Tibial artery (tissue), 4 donors: ENCODE measurements at places on chromosomes 1 and 21.

DNA sequence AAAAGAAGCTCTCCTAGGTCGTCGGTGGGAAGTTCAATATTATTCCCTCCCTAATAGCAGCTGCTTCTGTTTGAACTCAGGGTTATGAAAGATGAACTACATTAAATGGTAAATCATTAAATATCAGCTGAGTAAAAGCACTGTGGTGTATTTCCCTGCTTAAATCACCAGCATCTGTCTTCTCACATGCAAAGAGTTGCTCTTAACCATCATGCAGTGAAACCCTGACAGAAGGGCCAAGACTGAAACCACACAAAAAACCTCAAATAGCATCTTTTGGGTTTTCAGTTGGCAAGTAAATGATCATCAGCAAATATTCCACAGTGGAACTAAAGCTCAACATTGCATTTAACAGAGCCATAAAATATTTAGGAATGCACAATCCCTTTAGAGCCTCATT is 380.0 kb upstream of the ADGRL2 start:
- DNase-seq = no peak

DNA sequence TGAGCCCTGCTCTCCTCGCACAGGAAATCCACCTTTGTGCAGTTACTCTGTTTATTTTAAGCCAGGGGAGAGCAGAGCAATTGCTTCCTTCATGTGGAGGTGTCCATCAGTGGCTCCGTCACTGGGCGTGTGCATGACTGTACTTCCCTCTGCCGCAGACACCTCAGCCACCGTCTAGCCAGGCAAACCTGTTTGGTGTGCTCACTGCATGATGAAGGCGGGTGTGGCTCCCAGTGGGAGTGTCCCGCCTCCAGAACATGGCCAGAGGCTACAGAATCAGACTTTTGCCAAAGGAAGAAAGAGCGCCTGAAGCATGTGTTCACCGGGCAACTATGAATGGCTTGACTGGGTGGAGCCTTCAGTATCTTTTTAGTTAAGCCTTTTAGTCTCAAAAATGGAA is 26.1 kb upstream of the LAMC2 start:
- DNase-seq = no peak

GRCh38 chr1:201147396-201148015 is 6.8 kb downstream of the TMEM9 start:
- peak; percentile 32 for DNase-seq

GRCh38 chr1:61271412-61271789 is 189.0 kb downstream of the NFIA start:
- DNase-seq = no peak

DNA sequence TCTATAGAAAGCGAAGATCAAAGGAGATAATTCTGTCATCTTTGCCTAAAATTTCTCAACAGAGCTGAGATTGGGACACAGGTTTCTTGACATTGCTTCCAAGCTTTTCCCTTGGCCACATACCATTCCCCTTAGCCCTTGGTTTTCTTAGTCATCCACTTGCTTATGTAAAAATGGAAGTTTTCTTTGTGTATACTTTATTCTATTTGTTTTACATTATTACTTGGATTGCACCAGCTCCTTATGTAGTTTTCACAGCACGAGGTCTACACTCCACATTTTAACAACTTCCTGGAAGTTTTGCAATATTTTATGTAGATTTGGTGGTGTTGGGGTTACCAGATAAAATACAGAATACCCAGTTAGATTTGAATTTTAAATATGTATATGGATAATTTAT is 129.8 kb downstream of the PLA2G4A start:
- no peak for DNase-seq

DNA sequence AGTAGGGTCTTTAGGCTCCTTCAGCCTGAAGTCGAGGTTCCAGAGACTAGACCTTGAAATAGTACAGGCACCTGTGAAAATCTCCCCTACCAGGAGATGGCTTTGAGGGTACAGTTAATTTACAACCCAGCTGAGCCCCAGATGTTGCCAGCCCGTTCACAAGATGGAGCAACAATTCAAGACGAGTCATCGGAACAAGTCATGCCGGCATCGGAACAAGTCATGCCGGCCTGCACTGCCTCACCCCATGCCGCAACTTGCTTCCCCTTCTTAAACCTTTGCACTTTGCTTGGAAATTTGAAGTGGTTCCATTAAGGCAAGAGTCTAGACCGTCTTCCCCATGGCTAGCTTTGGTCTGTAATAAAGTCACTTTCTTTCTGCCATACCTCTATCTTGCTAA is 16.0 kb downstream of the HHAT start:
- no peak for DNase-seq

DNA sequence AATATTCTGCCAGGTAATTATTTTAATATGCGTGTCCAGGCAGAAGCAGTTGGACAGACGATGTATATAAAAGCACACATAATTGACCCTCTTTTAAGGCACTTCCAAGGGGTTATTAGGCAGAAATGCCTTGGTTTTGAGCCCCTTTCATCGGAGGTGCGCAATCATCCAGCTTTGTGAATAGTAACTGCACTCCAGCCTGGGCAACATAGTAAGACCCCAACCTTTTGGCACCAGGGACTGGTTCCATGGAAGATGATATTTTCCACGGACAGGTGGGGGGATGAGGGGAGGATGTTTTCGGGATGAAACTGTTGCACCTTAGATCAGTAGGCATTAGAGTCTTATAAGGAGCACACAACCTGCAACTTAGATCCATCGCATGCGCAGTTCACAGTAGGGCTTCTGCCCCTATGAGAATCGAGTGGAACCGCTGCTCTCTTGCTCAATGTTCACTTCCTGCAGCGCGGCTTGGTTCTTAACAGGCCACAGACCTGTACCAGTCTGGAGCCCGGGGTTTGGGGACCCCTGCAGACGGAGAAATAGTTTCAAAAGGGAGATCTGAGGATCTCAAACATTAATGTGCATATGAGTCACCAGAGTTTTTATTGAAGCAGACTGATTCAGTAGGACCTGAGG is 1.8 kb upstream of the MCOLN2 start:
- DNase-seq = no peak

DNA sequence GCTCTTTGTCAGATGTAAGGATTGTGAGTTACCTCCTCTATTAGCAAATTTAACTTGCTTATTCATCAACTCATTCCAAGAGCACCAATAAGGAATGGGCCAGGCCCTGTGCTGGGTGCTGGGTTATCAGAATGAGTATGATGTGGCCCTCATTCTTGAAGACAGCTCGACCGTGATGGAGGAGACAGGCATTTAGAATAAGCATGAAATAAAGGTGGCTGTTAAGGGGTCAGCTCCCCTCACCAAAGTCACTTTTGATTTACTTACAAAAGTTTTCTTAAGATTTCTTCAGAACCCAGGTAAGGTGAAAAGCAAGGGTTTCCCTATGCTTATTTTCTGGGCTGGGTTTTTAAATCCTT is 15.3 kb upstream of the PADI1 start:
- no peak for DNase-seq

- DNase-seq = no peak
These were observed 13.0 kb upstream of the COL18A1 start for GRCh38 chr21:45391743-45392572.

- no peak for DNase-seq
These were observed 55.3 kb downstream of the GIPC2 start for GRCh38 chr1:78101051-78101450.

DNA sequence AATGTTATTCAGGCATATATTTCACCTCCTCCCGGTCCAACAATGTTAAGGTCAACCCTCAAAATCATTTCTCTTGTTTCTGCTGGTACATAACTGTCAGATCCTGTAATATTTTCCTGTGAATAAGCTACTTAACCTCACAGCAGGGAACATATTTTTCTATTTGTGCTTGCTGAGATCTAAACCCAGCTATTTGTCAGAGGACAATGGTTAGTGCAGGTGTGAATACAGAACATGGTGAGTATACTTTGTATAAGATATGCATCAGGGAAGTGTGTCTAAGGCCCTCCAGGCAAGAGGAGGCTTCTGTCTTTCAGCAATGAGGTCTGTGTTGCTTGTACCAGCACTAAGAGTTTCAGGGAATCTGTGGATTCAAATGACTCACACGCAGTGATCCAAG is 970.6 kb downstream of the NCAM2 start:
- no peak for DNase-seq

DNA sequence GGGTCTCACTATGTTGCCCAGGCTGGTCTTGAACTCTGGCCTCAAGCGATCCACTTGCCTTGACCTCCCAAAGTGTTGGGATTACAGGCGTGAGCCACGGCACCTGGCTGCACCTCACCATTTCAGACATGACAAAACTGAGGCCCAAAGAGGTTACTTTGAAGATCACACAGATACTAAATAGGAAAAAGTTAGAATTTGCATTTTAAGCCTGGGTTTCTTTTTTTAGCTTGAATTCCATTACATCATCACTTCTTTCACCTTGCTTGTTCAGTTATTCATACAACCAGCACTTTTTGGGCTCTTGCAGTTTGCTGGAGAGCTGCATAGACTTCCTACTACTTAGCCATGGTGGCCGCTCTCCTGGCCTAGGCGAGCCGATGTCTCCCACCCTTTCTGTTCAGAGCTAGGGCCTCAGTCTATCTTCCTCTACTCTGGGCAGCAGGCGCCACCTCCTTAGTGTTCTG is 16.3 kb upstream of the CD2 start:
- no peak for DNase-seq

DNA sequence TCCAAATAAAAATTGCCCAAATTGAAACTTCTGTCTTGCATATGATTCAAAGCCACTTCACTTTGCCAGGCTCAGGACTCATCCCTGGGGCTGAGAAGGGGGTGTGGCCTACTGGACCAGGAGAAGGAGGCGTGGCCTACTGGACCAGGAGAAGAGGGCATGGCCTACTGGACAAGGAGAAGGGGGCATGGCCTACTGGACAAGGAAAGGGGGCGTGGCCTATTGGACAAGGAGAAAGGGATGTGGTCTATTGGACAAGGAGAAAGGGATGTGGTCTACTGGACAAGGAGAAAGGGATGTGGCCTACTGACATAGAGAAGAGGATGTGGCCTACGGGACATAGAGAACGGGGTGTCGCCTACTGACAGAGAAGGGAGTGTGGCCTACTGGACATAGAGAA is 405.3 kb downstream of the RRAGC start:
- DNase-seq = no peak
